ENCODE measurements at places on chromosomes 7 and 10.

GRCh38 chr7:107480932-107481331 lies 11.1 kb downstream of the GPR22 start:
- DNase-seq = no peak

DNA sequence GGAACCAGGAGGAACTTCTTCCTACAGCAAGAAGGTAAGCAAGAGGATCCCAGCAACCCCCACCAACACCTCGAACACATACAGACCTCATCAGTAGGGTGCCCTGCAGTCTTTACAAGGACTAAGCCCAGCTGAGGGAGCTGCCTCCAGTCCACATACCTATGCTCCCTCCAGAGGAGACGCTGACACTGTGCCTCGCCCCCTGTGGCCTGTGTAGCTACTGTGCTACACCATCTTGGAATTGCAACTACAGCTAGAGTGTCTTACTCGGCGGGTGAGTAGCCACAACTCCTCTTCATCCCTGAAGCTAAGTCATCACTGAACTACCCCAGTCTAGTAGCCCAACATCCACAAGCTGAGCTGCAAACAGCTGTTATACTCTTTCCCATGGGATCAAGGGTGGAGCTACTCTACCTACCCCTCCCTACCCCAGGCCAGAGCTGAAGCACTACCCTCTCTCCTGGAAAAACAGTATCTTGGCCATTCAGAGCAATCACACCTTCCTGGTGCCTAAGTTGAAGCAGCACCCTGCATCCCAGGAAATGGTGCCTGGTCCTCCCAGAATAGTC lies 42.2 kb upstream of the CAMK2B start:
- DNase-seq = no peak

GRCh38 chr7:121429798-121430197 lies 33.7 kb upstream of the FAM3C start:
- no peak for DNase-seq

GRCh38 chr7:8065356-8065813 lies 96.8 kb downstream of the GLCCI1 start:
- no peak for DNase-seq

DNA sequence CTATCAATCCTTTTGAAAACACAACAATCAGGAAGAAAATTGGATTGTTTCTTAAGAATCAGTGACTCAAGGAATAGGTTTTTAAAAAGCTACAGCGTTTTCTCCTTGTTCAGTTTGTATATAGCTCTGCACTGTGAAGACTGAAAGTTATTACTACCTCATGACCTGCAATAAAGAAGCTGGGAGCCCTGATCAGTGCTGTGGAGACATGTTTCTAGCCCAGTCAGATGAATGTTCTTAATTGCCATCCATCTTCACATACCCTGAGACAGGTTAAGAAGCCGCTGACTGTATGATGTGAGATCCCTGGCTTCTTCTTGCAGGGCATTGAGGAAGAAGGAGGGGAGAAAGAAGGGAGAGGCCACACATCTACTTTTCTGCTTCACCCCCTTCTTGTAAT lies 58.0 kb upstream of the VWC2 start:
- DNase-seq = no peak
